ENCODE measurements at places on chromosomes 2 and 18.

- DNase-seq = no peak
These were observed 147.3 kb upstream of the NRP2 start for GRCh38 chr2:205535001-205535400.

GRCh38 chr2:73089270-73090030 is 17.9 kb upstream of the SFXN5 start:
- DNase-seq = no peak

DNA sequence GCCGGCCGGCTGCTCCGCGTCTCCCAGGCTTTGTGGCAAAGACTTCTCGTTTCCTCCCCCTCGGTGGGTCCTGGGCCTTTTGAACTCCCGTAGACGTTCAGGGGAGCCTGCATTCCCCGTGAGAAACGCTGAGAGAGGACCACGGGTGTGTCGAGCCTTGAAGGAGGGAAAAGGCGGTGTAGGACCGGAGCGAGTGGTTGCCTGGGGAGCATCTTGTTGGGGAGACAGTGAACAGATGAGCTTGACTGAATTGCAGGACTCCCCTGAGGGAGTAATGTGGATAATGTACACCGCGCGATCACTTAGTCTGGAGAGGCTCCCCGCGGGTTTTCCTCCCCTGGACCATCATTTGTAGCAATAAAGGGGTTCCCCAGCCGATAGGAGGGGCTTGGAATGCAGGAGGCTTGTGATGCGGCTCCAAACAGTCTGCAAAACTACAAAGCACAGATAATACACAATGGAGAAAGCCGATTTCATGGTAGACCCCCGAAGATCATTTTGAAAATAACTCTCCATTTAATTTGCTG is 769 bp downstream of the ALMS1 start:
- DNase-seq = no peak

GRCh38 chr2:176160986-176161824 is 4.1 kb downstream of the HOXD3 start:
- no peak for DNase-seq

GRCh38 chr2:189834059-189834458 is 49.8 kb downstream of the PMS1 start:
- no peak for DNase-seq

- DNase-seq = no peak
These were observed 2.9 kb downstream of the ARPC2 start for GRCh38 chr2:218219934-218220333.

GRCh38 chr2:12412898-12413305 is 303.8 kb upstream of the TRIB2 start:
- no peak for DNase-seq

GRCh38 chr18:63267975-63268721 is 51.4 kb downstream of the BCL2 start:
- no peak for DNase-seq

DNA sequence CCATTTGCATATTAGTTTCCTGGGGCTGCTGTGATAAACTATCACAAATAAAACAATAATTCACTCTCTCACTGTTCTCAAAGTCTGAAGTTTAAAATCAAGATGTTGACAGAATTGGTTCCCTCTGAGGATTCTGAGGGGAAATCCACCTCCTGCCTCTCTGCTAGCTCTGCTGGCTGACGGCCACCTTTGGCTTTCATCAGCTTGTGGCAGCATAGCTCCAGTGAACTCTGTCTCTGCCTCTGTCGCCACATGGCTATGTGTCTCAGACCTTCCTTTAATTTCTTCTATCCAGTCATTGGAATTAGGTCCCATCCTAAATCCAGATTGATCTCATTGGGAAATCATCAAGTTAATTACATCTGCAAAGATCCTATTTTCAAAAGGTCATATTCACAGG is 38.9 kb upstream of the TRIM43 start:
- no peak for DNase-seq

DNA sequence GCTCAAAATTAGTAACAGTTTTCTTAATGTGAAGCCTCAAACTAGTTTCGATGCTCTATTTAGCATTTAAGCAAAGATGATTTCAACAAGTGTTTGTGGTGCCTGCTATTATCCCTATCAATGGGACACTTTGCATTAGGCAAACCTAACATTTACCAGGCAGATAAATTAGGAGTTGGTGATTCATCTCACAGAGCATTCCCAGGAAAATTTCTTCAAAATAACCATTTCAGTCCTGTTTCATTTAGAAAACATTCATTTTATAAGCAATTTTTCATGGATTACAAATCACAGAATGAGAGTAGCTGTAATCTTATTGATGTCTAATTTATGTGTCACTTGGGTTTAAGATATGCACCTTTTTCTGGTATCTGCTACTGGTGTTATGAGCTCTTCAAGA is 62.7 kb downstream of the CLHC1 start:
- DNase-seq = no peak

DNA sequence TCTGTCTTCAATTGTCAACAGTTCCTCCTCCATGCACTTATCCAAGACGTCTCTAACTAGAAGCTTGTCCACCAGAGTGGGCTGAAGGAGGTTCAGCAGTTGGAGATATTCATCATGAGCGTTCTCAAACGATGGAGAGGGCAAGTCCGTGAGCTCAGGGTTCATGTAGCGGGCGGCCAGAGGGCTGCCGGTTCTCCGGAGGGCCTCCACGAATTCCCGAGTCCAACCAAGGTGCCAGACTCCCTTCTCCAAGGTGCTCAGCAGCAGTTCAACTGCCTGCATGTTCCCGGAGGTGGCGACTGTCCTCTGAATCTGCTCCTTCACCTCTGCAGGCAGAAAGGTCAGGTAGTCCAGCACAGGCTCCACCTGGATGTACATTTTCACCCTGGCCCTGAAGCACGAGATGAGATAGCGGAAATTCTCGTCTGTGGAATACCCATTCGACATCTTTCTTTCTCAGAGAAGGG is 590 bp downstream of the IFIH1 start:
- DNase-seq = no peak

All from NCI-H1436 treated with DMSO at 0.1 percent for 48 hours (cell line).